ENCODE measurements at places on chromosomes 3 and 15.

- peaks cover 68% of the 10 kb centered on the region for H3K36me3 ChIP-seq
- peak overlapping the region; percentile 91 for H3K27ac ChIP-seq
- H3K4me3 ChIP-seq: no peak overlapping the region
- DNase-seq: no peak
- H3K27me3 ChIP-seq: no peaks in the 10 kb centered on the region
These were observed 7.5 kb upstream of the UBL7 start for GRCh38 chr15:74468341-74469032.

- no peaks in the 10 kb centered on the region for H3K27me3 ChIP-seq
- no peaks in the 10 kb centered on the region for H3K36me3 ChIP-seq
- peaks cover 41% of the 10 kb centered on the region for H3K4me1 ChIP-seq
- peak; percentile 38 for DNase-seq
These were observed 27.1 kb upstream of the PIK3CB start for GRCh38 chr3:138861798-138862197.

GRCh38 chr15:32856753-32857152 lies 138.9 kb downstream of the GREM1 start:
- no peak for DNase-seq
- H3K4me3 ChIP-seq: no peak overlapping the region

DNA sequence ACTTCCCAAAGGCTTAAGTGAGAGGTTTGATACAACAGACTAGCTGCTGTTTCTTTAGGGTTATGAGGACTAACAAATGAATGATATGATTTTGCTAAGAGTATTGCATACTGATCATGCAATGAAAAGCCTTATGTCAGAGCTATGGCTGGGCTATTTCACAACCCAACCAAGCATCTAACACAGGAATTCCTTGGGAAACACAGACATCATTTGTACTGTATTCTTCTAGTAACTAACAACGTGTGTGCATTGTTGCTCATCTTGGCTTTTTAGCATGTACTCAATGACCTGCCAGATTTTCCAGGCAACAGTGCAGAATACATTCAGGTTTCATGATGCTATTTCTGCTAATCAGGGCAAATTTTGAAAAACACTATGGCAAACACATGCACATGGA lies 19.3 kb downstream of the PDZRN3 start:
- H3K27ac ChIP-seq: peak overlapping the region; percentile 15
- H3K36me3 ChIP-seq: no peaks in the 10 kb centered on the region
- H3K4me1 ChIP-seq: peaks cover 16% of the 10 kb centered on the region
- no peaks in the 10 kb centered on the region for H3K27me3 ChIP-seq
- no peak overlapping the region for H3K4me3 ChIP-seq
